T-cell (primary cell): ENCODE measurements at places on chromosomes 12 and 14.

DNA sequence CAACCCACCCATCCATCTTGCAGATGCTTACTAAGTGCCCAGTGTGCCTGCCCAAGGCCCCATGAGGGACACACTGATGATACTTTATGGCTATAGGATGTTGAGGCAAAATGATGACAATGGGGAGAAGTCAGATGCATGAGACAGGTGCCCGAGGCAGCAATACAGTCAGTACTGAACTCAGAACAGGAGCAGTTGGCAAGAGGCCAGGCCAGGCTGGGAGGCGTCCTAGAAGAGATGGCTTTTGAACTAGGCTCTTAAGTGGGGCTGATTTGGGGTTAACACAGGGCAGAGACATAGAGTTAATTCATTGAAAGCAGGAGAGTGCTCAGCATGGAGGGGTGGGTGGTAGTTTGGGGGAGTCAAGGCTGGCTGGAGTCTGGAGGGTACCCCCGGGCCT lies 15.6 kb downstream of the PLBD2 start:
- DNase-seq: no peak

DNA sequence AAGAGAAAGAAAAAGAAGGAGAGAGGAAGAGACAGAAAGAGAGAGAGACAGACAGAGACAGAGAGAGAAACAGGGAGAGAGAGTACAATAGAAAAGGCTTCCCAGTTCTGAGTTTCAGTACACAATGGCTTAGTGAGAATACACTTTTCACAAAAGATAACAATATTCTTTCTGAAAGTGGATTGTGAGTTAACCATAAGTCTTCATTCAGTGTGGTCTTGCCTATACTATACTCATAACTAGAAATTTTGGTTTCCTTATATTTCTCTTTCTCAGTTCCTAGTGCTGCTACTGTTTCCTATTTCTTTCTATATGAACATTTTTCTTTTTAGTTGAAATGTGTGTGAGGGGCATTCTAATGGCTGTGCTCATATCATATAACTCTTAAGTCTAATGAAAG lies 9.3 kb downstream of the CD163L1 start:
- no peak for DNase-seq

DNA sequence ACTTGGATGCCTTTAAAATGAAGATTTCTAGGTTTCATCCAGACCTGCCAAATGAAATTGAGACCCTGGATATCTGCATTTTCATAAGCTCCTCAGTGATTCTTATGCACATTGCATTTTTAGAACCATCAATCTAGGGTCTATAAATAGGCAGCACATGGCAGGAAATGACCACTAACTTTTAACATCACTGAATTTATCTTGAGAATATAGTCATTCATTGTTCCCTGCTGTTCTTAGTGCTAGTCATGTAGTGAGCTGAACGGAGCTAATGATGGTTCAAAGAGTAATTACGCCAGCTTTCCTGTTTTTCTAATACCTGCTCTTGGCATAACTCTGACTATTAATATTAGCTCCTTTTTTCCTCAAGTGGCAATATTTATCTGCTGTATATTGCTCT lies 91.6 kb downstream of the TPH2 start:
- no peak for DNase-seq

DNA sequence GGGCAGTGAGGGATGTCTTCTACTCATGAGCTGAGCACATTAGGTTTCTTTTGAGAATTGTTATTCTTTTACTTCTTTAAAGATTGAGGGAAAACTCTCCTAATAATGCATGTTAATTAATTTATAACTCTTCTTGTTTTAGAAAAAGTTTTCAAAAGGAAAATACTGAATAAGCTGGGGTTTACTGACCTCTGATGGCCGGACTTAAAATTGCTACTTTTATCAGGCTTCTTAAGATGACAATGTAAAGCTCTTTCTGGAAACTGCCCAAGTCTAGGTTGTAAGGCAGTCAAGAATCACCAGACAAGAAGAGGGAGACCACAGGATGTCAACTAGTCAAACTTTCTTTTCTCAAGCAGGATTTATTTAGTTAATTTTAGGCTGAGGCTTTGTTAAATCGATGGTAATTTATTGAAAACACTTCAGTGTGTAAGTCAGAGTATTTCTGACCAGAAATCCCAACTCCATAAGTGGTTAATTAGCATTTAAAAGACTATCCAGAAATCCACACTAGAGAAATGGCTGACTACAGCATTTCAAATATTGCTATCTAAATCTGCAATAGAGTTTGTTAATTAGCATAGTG lies 82.1 kb downstream of the AVPR1A start:
- no peak for DNase-seq

DNA sequence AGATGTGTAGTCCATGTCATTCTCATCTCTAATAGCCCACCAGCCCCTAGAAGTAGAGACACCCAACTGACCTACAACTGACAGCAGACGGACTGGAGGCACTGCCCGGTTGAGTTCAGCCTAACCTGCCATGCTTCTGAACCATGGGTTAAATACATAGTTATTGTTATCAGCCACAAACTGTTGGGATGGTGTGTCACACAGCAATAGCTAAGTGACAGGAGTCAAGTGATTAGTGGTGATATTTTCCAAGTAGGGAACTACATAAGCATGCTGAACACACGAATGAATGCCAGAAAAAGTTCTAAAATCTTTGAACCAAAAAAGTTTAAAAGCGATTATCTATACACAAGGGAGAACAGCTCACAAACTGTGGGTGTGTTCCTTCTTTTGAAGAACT lies 80.1 kb downstream of the SYNE3 start:
- DNase-seq: no peak

- no peak for DNase-seq
These were observed 707.1 kb upstream of the USP15 start for GRCh38 chr12:61553091-61553490.

DNA sequence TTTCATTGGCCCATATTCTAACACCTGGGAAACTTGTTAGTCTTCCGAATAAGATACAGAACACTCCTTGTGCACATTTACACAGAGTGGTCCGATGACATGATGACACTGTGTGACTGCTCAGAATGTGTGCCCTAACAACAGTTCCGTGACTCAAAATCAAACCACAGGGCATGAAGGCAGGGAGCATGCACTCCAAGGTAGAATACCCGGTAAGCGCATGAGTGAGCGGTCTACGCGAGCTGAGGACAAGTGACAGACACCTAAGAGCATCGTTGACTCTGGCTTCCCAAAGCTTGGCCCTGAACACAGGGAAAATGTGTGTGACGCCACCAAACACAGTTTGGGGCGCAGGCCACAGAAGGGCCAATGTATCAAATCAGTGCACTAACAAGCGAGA lies 18.6 kb downstream of the CLIP1 start:
- no peak for DNase-seq

DNA sequence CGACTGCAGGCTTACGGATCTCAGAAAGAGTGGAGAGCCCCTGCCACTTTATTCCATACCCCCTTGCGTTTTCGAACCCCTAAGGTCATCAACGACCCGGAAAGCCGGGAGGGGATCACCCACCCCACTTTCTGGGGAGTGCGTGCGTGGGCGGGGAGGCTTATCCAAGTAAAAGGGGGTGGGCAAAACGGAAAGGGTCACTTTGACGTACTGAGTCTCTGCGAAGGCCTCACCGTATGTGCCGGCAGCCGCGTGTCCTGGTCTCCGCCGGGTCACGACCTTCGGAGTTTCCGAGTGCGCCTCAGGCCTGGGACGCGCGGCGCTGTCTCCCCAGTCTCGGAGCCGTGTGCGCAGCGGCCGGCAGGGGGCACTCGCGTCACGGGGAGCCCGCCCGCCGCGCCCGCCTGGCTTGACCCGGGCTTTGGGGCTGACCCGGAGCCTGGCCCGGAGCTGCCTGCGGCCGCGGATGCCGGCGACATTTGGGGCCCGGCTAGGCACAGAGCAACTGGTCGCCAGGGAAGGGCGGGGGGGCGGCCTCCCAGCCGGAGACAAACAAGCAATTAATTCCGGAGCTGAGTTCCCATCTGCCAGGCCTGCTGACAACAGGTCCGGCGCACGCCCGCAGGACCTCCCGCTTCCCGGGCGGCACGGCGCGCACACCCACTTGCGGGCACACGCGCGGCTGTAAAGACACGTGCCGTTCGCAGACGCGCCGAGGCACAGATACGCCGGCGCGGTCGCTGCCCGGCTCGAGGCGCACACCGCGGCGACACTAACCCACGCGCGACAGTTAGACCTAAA lies 890 bp upstream of the KIF26A start:
- peak; percentile 19 for DNase-seq
